ENCODE measurements at places on chromosomes 1 and 21.

GRCh38 chr1:232066521-232066920 is 439.9 kb downstream of the DISC1 start:
- DNase-seq, result no peak

- DNase-seq, result no peak
Observed at GRCh38 chr1:93638981-93639380, 42.7 kb downstream of the BCAR3 start.

- no peak for DNase-seq
Observed at GRCh38 chr1:162632217-162632666, at the start of gene DDR2. Gene DDR2, plus strand, starts transcription at chr1:162632464. Its CDS starts 86,600 bp downstream, at chr1:162719064.

- no peak for DNase-seq
Observed at GRCh38 chr1:100050139-100050538, 80.3 kb downstream of the SLC35A3 start.

- no peak for DNase-seq
Observed at GRCh38 chr1:228283476-228284147, 75.8 kb downstream of the OBSCN start.

GRCh38 chr1:247360991-247361731 is 29.5 kb upstream of the ZNF496 start:
- DNase-seq, result no peak

- DNase-seq, result no peak
Observed at GRCh38 chr1:185080422-185080821, 35.1 kb downstream of the RNF2 start.

DNA sequence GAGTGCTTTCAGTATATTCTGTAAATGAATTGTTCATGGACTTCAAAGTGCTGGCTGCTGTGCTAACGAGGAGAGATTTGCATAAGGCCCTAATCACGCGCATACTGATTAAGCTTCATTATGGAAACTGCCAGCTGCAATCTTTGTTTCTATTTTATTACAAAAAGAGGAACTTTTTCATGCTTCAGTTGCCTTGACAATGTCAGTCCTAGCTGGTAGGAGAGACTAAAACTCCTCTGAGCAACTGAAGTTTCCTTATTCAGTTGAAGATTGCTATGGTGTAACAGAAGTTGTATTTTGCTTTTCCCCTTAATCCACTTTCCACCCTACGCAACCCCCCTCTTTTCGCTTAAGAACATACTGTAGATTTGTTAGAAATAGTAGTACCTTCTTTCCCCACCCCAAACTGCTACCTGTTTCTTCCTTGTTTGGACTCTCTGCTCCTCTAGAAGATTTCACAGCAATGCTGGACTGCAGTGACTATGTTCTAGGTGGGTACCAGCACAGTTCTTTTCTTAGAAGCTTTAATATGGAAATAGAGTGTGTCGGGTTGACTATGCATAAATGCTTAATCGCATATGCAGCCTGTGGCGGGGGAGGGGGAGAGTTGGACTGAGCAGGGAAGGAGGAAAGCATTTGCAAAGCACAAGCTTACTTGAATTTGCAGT is 108.3 kb downstream of the POU2F1 start:
- no peak for DNase-seq

DNA sequence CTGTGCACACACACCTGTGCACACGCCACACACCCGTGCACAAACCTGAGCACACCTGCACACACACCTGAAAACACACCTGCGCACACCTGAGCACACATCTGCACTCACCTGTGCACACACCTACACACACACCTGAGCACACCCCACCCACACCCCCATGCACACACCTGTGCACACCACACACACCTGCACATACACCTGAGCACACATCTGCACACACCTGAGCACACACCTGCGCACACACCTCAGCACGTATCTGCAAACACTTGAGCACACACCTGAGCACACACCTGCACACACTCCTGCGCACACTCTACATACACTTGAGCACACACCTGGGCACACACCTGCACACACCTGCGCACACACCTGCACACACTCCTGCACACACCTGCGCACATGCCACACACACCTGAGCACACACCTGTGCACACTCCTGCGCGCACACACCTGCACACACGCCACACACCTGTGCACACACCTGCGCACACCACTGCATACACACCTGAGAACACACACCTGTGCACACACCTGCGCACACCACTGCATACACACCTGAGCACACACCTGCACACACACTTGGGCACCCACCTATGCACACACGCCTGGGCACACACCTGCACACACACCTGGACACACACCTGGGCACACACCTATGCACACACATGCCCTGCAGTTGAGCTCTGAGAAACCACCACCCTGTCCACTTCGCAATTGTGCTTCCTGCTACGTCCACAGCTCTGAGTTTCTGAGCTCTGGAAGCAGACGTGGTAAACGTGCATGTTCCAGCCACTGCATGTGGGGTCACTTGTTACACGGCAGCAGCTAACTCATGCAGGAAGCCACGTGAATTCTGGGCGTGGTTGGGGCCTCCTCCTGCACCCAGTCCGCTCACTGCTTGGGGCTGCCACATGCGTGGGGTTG is 8.0 kb upstream of the C1orf159 start:
- no peak for DNase-seq

DNA sequence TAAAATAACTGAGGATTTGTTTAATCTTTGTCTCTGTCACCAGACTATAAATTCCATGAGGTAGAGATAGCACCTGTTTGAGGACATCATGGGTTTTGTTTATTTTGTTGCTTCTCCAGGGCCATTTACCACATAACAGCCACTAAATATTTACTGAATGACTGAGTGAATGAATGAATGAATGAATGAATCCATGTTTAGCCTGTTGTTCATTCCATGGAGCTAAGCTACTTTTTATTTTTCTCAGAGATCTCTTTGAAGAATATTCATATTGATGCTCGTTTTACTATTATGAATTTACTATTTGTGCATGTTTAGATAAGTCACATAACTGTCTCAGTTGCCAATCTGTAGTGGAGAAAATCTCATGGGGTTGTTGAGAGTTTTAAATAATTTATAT is 17.7 kb downstream of the LRRC8B start:
- no peak for DNase-seq

GRCh38 chr1:223393275-223394214 is at the start of gene CCDC185:
Gene CCDC185, plus strand, starts transcription at chr1:223393415. Its CDS starts 61 bp downstream, at chr1:223393476.
- DNase-seq, result no peak

DNA sequence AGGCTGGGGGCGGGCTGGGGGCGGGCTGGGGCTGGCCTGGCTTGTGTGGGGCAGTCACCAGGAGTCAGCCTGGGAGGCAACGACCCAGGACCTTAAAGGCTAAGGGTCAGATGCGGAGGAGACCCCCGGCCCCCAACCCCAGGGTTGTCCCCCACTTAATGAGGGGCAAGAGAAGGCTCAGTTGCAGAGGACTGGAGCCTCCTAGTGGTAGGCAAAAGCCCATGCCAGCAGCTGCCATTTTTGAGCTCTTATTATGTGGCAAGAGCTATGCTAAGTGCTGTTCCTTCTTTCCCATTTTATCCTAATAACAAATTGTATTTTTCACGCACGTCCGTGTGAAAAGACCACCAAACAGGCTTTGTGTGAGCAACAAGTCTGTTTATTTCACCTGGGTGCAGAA is 8.0 kb downstream of the KIAA1614 start:
- no peak for DNase-seq

- no peak for DNase-seq
Observed at GRCh38 chr1:211174375-211174774, 40.4 kb upstream of the KCNH1 start.

- no peak for DNase-seq
Observed at GRCh38 chr1:206586501-206587445, 25.5 kb downstream of the EIF2D start.

All from activated CD4-positive, CD25-positive, alpha-beta regulatory T cell (primary cell).